Activated CD4-positive, alpha-beta T cell treated with anti-CD3 and anti-CD28 coated beads for 24 hours (primary cell): ENCODE measurements at places on chromosomes 6 and 20.

DNA sequence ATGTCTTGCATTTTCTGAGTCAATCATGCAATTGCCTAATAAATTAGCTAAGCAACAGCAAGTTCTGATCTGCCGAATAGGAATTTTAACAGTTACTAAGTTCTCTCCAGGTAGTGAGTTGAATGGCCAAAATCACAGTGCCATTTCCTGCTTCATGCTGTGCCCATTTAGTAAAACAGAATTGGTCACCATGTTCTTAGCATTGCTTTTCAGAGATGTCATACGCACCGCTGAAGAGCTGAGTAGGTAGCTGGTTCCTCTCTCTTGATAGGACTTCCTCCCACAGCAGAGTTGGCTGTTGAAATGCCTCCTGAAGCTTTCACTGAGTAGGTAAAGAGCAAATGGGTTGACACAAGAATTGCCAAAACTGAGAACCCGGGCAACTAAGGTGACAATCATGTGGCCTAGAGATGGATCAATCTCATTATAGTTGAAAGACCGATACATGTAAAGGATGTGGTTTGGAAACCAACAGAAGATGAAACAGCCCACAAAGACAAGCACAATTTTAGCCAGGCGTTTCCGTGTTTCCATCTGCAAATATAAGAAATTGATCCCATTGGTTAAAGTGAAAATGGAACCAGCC lies 57.1 kb upstream of the GJE1 start:
- no peak for DNase-seq

GRCh38 chr6:135604035-135604860 lies 106.7 kb upstream of the AHI1 start:
- no peak for DNase-seq

GRCh38 chr6:101883505-101883904 lies 490.0 kb downstream of the GRIK2 start:
- DNase-seq: no peak

DNA sequence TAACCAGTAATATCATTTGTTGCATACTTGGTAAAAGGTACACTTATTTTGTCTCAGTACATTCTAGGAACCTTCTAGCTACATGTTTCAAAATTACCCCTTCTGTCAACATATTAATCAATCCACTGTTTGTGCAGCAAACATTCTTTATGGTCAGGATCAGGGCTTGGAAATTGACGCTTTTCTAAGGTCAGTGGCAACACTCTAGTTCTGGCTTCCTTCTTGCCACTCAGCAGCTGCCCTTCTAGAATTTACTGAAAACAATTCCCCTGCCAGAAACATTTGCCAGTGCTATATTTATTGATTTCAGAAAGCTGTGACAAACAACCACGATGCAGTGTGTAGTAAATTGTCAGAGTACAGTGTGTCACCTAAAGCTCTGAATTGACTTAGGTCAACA lies 84.7 kb upstream of the FBXL4 start:
- DNase-seq: no peak

DNA sequence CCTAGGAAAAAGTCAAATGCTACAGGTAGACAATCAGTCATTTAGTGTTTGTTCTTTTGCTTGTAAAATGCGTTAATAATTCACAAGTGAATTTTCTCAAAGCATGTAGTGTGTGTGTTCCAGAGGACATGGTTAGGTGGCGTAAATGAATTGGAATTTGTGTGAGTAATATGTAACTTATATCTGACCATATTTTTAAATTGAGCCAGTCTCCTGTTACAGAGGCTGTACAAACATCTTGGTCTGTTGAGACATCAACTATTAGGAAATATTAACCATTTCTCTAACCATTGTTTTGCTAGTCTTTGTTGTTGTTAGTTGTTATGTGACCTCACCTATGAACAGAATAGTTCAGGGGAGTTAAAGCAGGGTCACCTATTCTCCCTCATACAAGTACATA lies 22.7 kb downstream of the MCM8 start:
- DNase-seq: no peak

DNA sequence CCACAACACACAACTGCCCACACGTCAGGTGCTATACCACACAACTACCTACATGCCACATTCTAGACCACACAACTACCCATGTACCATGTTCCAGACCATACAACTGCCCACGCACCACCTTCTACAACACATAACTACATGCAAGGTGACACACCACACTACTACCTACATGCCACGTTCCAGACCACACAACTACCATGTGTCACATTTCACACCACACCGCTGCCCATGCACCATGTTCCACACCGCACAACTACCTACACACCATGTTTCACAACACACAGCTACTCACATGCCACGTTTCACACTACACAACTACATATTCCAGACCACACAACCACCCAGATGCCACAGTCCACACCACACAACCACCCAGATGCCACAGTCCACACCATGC lies 19.8 kb downstream of the THBS2 start:
- no peak for DNase-seq

GRCh38 chr20:32523613-32524213 lies 61.4 kb downstream of the NOL4L start:
- DNase-seq: no peak

DNA sequence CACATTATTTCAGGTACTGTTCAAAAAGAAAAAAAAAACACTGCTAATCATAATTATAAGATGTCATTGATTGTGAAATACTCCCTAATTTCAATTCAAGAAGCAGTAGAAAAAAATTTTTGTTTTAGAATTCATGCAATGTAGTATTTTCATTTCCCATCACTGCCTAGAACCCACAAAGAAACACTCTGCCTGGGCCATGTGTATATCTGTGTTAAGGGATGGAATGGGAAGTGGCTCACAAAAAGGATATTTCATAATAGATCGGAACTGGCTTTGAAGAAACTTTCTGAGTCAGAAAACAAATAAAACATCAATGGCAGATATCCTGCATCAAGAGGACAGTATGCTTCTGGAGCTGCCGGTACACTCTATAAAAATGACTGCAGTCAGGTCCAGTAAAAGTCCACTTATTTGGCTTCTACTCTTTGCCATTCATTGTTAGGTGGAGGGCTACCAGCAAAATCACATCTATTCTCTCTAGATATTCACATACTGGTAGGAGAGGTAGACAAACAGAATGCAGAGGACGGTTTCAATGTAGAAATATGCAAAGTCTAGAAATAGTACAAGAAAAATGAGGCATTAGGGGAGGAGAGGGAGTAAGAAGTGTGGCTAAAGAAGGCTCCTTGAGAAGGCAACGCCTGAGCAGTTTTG lies 135.0 kb upstream of the TNFAIP3 start:
- no peak for DNase-seq

GRCh38 chr20:44640522-44640921 lies 11.0 kb downstream of the ADA start:
- DNase-seq: no peak

GRCh38 chr6:19377722-19378121 lies 459.4 kb upstream of the ID4 start:
- DNase-seq: no peak

GRCh38 chr20:17202030-17202429 lies 24.8 kb upstream of the PCSK2 start:
- no peak for DNase-seq

- no peak for DNase-seq
Measured at GRCh38 chr20:58524814-58525213, 9.6 kb upstream of the APCDD1L start.

DNA sequence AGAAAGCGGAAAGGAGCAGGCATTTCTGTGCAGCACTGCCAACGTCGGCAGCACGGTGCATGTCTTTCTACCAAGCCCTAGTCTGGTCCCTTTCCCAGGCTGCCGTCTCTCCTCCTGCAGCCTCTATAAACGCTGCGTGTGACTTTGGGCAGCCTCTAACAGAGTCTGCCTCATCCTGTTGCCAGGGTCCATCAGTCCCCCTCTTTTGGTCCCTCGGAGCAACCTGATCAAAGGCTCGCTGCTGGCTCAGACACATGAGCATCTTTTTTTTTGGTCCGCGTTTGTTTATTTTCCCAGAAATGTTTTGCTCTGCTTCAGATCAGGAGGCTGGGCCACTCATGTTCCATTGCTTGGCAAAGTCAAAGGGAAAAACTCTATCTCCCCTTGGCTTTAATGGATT lies 166.8 kb upstream of the CST7 start:
- no peak for DNase-seq

DNA sequence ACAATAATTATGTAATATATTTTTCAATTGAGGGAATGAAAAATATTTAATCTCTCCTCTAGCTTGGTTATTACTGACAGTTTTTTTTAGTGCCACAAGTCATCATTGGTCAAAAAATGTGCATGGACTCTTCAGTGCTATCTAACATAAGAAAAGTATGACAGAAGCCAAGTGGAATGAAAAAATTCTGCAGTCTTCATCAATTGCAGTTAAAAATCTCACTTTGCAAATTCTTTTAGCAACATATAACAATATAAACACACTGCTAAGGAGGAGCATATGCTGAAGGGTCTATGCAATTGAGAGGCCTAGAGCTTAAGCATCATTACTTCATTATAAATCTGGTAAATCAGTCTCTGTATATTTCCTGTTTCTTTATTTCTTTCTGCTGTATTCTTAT lies 175.1 kb downstream of the ARHGAP18 start:
- DNase-seq: no peak

DNA sequence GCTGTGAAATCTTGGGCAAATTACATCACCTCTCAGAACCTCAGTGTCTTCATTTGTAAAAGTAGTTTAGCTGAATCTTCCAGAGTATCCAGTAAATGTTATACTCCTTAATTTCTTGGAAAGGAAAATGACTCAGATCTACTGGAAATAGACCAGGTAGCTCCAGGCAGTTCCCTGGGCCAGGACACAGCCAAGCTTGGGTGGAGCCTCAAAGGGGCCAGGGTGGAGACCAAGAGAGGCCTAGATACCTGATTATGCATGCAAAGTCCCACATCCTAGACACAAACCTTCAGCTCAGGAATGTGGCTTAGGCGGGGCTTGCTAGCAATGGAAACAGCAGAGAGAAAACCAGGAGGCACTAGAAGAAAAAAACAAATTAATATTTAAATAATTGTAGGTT lies 272.8 kb downstream of the MAFB start:
- DNase-seq: no peak

- DNase-seq: no peak
Measured at GRCh38 chr20:32019563-32020463, 9.6 kb downstream of the CCM2L start.

DNA sequence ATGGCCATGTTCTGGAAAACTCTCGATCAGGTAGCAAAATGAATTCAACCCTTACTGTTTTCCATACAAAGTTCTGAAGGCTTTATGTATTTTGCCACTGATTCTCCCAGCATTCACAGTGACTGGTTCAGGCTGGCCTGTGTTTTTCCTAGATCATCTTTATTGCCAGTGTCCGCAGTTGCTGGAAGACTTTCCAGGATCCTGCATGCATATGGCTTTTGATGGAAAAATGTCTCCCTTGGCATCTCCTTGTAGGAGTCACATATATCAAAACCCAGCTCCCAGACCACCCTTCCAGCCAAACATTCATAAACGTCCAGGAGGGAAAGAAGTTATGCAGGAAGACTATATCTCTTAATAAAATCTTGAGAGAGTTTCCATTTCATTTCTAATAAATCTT lies 588.8 kb downstream of the MAFB start:
- no peak for DNase-seq

DNA sequence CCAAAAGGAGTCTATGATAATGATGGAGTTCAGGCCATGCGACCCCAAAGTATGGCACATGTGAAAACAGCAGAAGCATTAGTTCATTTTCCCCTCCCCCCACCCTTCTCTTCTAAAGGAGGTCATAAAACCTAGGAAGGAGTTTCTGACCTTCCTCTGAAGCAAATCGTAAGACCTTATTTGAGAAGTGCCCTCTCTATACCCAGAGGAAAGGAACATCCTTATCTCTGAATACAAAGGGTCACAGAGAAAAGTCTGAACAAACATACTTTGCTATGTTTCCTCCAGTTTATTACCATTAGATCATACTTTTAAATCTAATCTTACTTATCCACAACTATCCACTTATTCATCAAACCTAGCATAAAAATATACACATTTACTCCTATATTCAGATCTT lies 48.6 kb downstream of the SLX4IP start:
- DNase-seq: no peak

- no peak for DNase-seq
Measured at GRCh38 chr20:33578510-33578909, 83.6 kb upstream of the C20orf144 start.

DNA sequence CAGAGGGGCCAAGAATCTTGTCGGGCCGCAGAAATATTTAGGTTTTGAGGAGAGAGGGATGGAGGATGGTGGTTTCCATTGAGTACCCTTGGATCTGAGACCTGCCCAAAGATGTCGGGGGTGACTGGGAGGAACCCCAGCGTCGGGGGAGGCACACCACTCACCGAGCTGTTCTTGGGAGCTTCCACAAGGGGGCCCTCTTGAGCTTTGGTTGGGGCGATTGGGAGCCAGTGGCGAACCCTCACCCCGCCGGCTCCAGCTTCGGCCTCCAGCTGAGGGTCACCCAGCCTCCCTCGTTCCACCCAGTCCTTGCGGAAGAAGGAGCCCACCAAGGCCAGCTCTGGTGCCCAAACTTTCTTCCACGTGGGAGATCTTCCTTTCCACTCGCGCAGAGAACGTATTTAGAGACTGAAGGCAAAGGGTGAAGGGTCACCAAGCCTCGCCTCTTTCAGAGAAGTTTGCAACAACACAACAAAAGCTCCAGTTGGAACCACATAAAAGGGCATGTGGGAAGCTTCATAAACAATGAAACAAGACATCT lies 33.6 kb downstream of the APCDD1L start:
- peak; percentile 34 for DNase-seq

- DNase-seq: no peak
Measured at GRCh38 chr6:41929924-41930323, 8.6 kb downstream of the BYSL start.

DNA sequence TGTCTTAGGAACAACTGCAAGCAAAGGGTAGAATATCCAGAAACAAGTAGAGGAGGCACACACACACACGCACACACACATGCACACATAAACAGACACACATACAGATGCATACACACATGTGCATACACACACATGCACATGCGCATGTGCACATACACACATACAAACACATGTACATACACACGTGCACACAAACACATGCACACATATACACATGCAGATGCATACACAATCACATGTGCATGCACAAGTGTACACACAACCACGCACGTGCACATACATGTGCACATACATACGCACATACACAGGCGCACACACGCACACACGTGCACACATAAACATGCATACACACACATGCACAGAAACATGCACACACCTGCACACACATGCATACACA lies 206.5 kb upstream of the OPRM1 start:
- no peak for DNase-seq

GRCh38 chr20:62048821-62049291 lies 16.8 kb downstream of the TAF4 start:
- DNase-seq: no peak

- no peak for DNase-seq
Measured at GRCh38 chr6:1482381-1483166, 93.2 kb downstream of the FOXF2 start.

- no peak for DNase-seq
Measured at GRCh38 chr20:39654171-39654570, 692.0 kb downstream of the DHX35 start.

- DNase-seq: no peak
Measured at GRCh38 chr20:4780245-4780644, 58.5 kb downstream of the PRND start.

GRCh38 chr20:57197352-57198131 lies 68.9 kb downstream of the BMP7 start:
- DNase-seq: no peak

GRCh38 chr6:56911847-56912246 lies 43.1 kb upstream of the BEND6 start:
- no peak for DNase-seq
